ENCODE measurements at places on chromosomes 3 and 15.

DNA sequence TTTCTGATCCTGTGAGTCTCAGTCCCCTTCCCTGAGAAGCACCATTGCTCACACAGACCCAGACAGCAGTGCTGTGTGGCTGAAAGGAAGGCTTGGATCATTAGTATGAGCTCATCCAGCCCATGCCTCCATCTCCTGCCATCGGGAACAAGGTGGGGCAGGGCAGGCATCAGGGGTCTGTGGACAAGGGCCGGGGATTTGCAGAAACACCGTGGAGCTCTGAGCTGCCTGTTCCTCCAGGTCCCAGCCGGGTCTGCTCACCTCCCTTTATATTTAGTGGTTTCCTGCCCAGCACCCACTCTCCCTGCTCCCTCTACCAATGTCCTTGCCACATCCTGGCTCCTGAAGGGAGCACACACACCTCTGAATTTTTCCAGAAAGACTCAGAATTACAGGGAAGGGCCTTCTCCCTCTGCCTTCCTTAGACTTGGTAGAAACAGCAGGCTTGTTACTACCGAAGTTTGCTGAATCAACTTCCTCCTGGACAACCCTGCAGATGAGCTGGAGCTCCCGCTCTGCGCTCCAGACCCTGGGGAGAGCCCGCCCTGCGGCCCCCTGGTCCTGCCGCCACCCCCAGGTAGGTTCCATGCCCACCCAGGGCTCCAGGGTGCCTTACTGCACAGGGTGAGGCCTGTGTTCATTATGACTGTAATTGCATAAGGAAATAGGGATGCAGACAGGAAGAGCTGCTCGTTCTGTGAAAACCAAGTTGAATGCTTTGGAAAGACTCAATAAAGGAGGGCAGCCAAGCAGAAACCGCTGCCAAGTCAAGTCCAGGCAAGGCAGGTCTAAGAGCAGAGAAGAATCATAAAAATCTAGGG lies 128.1 kb downstream of the NSMCE3 start:
- DNase-seq, result peak; percentile 31

DNA sequence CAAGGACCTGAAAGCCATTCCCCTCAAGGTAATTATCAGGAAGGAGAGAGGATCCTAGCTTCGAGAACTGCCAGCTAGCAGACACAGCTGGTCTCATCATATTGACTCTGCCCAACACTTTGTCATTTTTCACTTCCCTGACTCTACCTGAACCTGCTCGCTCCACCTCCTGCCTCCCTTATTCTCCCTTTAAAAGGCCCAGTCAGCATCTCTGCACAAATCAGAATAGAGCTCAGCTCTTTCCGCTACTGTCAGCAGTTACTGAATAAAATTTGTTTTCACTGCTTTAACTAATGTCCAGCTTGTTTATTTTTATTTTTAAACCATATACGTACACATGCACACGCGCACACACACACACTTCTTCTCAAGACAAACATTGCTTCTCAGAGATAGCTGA lies 57.2 kb upstream of the MCF2L2 start:
- DNase-seq, result no peak

GRCh38 chr15:40379853-40380252 lies 2.7 kb upstream of the KNSTRN start:
- no peak for DNase-seq

DNA sequence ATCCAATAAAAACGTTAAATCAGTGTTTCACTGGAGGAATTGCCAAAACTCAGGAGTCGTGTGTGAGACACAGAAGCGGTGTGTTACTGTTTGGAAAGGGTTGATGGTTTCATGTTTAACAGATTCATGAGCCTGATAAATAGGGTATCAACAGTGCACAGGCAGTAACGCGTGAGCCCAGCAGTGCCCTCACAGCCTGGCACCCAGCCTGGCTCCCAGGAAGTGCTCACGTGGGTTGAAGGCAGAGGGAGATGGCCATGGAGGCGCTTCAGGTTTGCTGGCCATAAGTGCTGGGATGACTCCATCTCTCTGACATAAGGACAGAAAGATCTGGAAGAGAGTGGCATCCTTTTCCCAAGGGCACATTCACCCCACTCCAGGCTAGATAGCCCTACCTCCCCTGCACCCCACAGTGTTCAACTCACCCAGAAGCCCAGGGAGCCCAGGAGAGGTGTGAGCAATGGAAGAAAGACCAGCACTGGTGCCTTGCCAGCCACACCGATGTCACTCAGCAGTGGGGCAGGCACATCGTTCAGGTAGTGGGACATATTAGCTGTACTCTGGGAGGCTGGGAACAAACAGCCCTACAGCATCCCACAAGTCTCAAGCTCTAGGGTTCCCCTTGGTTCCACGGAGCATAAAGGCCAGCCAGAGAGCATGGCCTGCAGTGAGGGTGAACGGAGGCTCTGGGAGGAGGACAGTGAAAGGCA lies 164.3 kb downstream of the LRRK1 start:
- no peak for DNase-seq

DNA sequence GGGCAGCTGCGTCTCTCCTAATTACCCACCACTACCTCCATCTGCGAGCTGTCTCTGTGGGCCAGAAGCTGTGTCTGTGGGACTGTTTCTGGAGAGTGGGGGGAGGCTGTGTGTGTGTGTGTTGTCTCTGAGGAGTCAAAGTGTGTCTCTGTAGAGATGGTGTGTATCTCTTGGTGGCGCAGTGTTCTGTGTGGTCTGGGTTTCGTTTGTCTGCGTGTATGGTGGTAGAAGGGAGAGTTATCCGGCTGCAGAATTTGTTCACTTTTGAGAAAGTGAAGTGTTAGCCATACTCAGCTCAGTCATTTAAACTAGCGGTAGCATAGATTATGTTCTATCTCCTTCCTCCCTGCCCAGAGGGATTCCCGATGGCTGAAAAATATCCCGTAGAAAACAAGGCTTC lies 2.2 kb downstream of the MYRIP start:
- no peak for DNase-seq

All from DMS79 treated with DMSO at 0.1 percent for 48 hours (cell line).